ENCODE measurements at places on chromosomes 4 and X. TPM values are rescaled to one million over a fixed set of nuclear protein-coding genes. Genes with fewer than 3 reads are reported as not detected.

The BEX5 gene
- total RNA-seq = 2.5 TPM

The RAB40AL gene
- 0.52 TPM for total RNA-seq

The NUP62CL gene
- not detected for total RNA-seq

The SLC16A2 gene
- 7.3 TPM for total RNA-seq

The SLC6A14 gene
- total RNA-seq = not detected

The PRDM8 gene
- total RNA-seq = 24.1 TPM

The TLL1 gene
- 8.9 TPM for total RNA-seq

DNA sequence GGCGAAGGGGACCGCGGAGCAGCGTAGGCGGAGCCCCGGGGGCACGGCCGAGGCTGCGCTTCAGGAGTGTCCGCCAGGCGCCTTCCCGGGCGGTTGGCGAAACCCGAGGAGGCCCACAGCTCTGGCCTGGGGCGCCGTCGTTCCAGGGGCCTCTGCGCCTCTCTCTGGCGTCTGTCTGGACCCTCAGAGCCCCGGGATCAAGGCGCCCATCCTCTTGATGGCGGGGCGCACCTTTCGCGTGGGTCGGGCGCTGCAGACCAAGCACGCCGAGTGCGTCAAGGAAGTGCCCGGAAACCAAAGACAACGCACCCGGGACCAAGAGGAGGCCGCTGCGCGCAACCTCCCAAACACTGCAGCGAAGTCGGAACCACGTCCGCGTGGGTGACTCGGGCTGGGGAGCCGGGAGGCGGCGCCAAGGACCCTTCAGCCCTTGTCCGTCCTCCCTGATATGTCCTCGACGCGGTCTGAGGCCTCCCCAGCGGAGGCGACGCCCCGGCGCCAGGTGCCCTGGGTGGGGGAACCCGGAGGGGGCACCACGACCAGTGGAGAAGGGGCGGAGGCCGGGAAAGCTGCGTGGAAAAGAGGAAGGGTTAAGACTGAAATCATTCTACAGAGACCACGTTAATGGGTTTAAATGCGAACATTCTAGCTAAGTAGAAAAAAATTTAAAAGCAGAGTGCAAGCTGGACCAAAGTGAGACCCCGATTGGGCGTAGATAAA, 9.9 kb downstream of the HMX1 start:
- no peak for DNase-seq

GRCh38 chr4:133513901-133514300, 364.8 kb downstream of the PCDH10 start:
- no peak for DNase-seq

DNA sequence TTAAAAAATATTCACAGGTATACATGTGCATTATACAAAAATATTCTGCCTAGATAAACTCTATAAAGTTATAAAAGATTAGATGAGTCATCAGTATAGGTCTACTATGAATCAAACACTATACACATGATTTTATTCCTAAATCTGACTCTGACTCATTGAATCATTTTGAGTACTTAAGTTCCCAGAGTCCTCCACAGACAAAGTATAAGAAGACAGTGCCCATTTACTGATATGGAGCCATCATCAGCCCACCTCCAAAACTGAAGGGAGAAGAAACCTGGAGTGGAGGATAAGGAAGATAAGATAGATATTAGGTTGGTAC, 28.7 kb upstream of the ANTXR2 start:
- no peak for DNase-seq

GRCh38 chr4:20268028-20268427, 16.3 kb downstream of the SLIT2 start:
- DNase-seq = no peak

DNA sequence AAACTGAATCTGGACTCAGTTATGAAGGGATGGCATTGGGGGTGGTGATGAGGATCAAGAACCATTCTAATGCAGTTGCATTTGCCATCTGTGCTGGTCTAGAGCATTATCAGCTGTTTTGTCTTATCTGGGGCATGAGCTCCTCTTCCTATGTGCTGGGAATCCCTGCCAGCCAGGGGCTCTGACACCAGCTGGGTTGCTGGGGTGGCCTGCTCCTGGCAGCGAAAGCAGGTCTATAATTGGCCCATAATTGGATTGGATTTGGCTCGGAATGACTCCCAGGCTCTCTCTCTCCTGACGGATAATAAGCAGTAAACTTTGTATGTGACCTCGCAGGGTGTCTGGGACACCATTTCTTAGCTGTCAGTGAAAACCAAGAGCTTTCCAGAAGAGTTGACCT, 34.1 kb downstream of the SMPX start:
- DNase-seq = no peak
